Activated CD8-positive, alpha-beta memory T cell treated with anti-CD3 and anti-CD28 coated beads, Interleukin-2, amount 10 ng/mL, durations not matched to agents 7 days and 5 days (primary cell): ENCODE measurements at places on chromosomes 4 and X. TPM values are rescaled to one million over a fixed set of nuclear protein-coding genes. Genes with fewer than 3 reads are reported as not detected.

The CCDC158 gene
- not detected for total RNA-seq

- no peaks in the 10 kb centered on the region for H3K4me1 ChIP-seq
- H3K27ac ChIP-seq = no peak overlapping the region
- peaks cover 19% of the 10 kb centered on the region for H3K27me3 ChIP-seq
- H3K4me3 ChIP-seq = no peak overlapping the region
These were observed 152.3 kb downstream of the DCLK2 start for GRCh38 chr4:150230561-150230960.

DNA sequence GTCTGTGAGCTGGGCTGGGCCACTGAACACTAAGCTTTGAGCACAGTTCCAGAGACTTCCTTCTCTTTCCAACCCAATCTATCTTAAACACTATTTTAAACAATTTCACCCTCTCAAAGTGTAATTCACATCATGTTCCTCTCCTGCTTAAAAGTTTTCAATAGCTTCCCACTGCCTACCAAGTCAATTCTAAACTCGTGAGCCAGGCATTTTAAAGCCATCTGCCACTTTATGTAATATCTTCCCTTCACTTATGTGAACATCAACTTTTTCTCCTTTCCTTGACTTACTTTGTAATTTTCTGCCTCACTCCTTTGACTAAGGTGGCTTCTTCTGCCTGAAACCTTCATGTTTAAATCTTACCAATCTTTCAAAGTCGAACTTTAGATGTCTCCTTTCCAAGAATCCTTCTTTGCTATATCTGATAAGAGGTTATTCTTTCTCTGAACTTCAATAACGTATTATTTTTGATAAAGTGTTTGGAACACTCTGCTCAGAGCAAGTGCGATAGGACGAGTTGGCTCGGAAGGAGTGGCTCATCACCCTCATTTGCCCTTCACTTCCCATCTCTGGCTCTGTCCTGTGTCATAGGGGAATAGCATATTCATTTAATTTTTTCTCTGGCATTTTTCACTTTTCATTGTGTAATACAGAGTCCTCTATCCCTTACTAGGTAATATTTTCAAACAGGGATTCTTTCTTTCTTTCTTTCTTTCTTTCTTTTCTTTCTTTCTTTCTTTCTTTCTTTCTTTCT is 13.0 kb upstream of the SPARCL1 start:
- no peak overlapping the region for H3K4me3 ChIP-seq
- H3K36me3 ChIP-seq = no peaks in the 10 kb centered on the region
- peaks cover 10% of the 10 kb centered on the region for H3K27me3 ChIP-seq
- DNase-seq = no peak
- no peaks in the 10 kb centered on the region for H3K4me1 ChIP-seq

DNA sequence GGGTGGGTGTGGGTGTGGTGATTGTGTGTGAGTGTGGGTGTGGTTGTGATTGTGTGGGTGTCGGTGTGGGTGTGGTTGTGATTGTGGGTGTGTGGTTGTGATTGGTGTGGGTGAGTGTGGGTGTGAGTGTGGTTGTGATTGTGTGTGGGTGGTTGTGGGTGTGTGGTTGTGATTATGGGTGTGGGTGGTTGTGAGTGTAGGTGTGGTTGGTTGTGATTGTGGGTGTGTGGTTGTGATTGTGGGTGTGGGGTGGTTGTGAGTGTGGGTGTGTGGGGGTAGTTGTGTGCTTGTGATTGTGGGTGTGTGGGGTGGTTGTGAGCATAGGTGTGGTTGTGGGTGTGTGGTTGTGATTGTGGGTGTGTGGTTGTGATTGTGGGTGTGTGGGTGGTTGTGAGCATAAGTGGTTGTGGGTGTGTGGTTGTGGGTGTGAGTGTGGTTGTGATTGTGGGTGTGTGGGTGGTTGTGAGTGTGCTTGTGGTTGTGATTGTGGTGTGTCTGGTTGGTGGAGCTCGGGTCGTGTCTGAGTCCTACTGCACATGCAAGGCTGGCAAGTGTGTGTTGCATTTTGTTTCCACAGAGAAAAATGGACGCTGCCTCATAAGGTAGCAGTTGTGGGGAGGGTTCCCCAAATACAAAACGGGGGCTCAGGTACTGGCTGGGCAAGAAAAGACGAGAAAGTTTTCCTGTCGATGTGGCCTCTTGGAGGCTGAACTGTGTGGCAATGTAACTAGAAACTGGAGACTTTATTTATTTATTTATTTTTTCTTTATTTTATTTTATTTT is 116.7 kb downstream of the UBE2K start:
- peak overlapping the region; percentile 79 for H3K27ac ChIP-seq
- H3K27me3 ChIP-seq = no peaks in the 10 kb centered on the region
- H3K36me3 ChIP-seq = peaks cover 8% of the 10 kb centered on the region
- peak; percentile 48 for DNase-seq
- H3K4me3 ChIP-seq = peak overlapping the region; percentile 51

GRCh38 chr4:114180481-114180880 is 201.0 kb upstream of the ARSJ start:
- peaks cover 2% of the 10 kb centered on the region for H3K27me3 ChIP-seq
- H3K4me1 ChIP-seq = no peaks in the 10 kb centered on the region
- no peak overlapping the region for H3K27ac ChIP-seq
- DNase-seq = no peak

GRCh38 chr4:24003496-24003895 is 113.6 kb upstream of the PPARGC1A start:
- H3K27ac ChIP-seq = no peak overlapping the region
- no peaks in the 10 kb centered on the region for H3K36me3 ChIP-seq
- no peaks in the 10 kb centered on the region for H3K27me3 ChIP-seq
- no peaks in the 10 kb centered on the region for H3K4me1 ChIP-seq

DNA sequence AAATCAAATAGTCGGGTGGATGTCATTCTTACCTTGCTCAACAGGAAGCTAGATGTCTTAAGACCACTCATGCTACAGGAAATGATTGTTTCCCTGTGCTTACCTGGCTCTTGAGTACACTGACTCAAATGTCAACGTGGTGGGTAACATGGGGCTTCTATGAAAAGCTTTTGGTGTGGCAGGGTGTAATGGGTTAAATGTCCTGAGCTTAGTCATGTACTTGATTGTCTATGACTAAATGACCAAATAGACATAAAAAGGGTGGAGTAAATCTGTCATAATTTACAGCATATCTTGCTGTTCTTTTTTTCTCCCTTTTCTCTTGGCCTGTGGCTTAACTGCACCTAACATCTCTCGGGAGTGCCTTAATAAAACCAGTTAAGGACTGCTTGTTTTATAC is 44.9 kb downstream of the CCNG2 start:
- DNase-seq = no peak
- peaks cover 9% of the 10 kb centered on the region for H3K27me3 ChIP-seq
- peaks cover 12% of the 10 kb centered on the region for H3K4me1 ChIP-seq
- no peak overlapping the region for H3K4me3 ChIP-seq

GRCh38 chrX:1531096-1531890 is 5.7 kb downstream of the P2RY8 start:
- no peak overlapping the region for H3K27ac ChIP-seq
- peaks cover 8% of the 10 kb centered on the region for H3K4me1 ChIP-seq
- no peak overlapping the region for H3K4me3 ChIP-seq
- H3K36me3 ChIP-seq = peaks cover 19% of the 10 kb centered on the region
- DNase-seq = peak; percentile 41
- H3K27me3 ChIP-seq = no peaks in the 10 kb centered on the region
